Fibroblast of lung (primary cell): ENCODE measurements at places on chromosomes 2 and 18. TPM values are rescaled to one million over a fixed set of nuclear protein-coding genes. Genes with fewer than 3 reads are reported as not detected.

GRCh38 chr2:189794310-189794709 lies 10.1 kb downstream of the PMS1 start:
- no peak overlapping the region for H3K27ac ChIP-seq
- H3K36me3 ChIP-seq: no peaks in the 10 kb centered on the region
- no peak overlapping the region for H3K4me3 ChIP-seq
- peaks cover 2% of the 10 kb centered on the region for H3K4me1 ChIP-seq
- no peak for DNase-seq
- H3K27me3 ChIP-seq: no peaks in the 10 kb centered on the region

VIL1 gene
- not detected in 2 replicates for total RNA-seq

ARHGEF33 gene
- 0.50 and 1.0 TPM in 2 replicates for total RNA-seq

DNA sequence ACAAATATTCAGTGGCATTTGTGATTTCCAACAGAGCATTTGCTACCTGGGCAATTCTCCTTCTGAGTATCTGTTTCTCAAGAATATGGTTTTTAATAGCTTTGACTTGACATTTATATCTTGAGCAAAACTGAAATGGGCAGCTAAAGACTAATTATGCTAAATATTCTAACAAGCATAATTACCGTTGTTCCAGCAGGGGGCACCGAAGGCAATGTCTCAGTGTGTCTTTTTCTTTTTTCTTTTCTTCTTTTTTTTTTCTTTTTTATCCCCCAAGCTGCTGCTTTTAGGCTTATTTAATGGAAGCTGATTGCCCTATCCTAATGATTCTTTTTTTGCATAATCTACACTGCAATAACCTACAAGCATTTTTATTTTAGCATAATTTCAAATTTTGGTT lies 138.9 kb upstream of the NABP1 start:
- no peaks in the 10 kb centered on the region for H3K36me3 ChIP-seq
- H3K27me3 ChIP-seq: no peaks in the 10 kb centered on the region
- H3K27ac ChIP-seq: no peak overlapping the region
- H3K4me3 ChIP-seq: no peak overlapping the region
- DNase-seq: peak; percentile 44

- H3K36me3 ChIP-seq: no peaks in the 10 kb centered on the region
- no peaks in the 10 kb centered on the region for H3K4me1 ChIP-seq
- no peak overlapping the region for H3K4me3 ChIP-seq
- no peak overlapping the region for H3K27ac ChIP-seq
- no peak for DNase-seq
Measured at GRCh38 chr18:70250781-70251180, 38.1 kb upstream of the SOCS6 start.

DNA sequence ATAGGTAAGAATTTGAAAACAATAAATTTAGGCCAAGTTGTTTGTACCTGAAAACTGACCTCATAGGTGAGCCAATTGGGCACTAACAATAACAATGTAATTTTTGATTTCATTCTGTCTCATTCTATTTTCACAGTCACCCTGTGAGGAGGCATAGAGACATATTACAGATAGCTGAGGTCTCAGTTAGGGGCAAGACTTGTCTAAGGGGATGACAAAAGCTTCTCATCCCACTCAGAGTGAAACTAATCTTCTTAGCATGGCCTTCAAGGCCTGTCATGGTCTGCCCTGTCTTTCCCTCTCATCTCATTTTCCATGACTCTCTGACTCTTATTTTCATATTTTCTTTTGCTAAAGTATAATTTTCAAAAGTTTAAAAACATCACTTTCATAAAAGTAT lies 562.0 kb upstream of the TNP1 start:
- DNase-seq: no peak
- H3K27me3 ChIP-seq: no peaks in the 10 kb centered on the region
- no peaks in the 10 kb centered on the region for H3K36me3 ChIP-seq
- H3K27ac ChIP-seq: no peak overlapping the region

DNA sequence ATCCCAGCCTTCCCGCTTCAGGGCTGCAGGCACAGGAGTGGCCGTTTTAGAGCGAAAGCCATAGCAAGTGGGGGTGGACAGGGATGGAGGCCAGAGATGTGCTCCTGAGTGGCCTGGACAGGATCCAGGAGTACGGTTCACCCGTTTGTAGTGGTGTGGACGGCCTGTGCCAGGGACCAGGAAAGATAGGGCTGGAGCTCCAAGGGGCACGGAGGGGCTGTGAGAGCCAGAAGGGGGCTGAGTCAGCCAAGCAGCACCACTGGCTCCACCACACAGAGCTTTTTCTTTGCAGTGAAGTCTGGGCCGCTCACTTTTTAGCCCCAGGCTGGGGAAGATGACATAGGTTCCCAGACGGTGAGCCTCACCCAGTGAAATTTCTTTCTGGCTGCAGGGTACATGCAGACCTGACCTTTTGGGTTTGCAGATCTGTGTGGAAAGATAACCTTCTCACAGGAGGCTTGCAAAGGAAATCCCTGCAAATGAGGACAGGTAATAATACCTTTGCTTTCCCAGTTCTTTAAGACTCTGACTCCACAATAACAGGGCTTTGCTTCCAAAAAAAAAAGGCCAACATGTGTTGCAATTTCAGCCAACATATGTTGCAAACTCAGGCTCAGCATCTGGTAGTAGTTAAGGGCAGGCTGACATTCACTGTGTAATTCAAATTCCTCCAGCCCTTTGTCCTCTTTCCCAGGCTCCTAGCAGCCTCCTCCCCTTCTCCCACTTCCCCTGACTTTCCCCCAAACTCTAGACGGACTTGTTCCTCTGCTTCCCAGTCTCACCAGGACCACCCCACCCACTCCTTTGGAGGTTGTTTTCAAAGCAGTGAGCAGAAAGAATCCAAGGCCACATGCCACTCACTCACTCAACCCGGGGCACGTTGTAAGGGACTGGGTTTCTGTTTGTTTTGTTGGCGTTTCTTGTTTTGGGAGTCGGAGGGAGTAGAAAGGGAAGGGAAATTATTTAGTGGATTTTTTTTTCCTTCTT lies 20.3 kb upstream of the LAPTM4A start:
- DNase-seq: peak; percentile 88
- no peaks in the 10 kb centered on the region for H3K27me3 ChIP-seq
- H3K36me3 ChIP-seq: no peaks in the 10 kb centered on the region
- H3K4me1 ChIP-seq: peaks cover 29% of the 10 kb centered on the region
- peak overlapping the region; percentile 11 for H3K4me3 ChIP-seq
- peak overlapping the region; percentile 95 for H3K27ac ChIP-seq
